ENCODE measurements at places on chromosomes 7 and 10.
A peak's percentile ranks its signal among the peaks of the same experiment; 100 is the strongest.

- DNase-seq = no peak
These were observed 73.5 kb downstream of the SLC25A13 start for GRCh38 chr7:96248405-96248804.

- no peak for DNase-seq
These were observed 128.9 kb downstream of the DOCK1 start for GRCh38 chr10:127034034-127034633.

DNA sequence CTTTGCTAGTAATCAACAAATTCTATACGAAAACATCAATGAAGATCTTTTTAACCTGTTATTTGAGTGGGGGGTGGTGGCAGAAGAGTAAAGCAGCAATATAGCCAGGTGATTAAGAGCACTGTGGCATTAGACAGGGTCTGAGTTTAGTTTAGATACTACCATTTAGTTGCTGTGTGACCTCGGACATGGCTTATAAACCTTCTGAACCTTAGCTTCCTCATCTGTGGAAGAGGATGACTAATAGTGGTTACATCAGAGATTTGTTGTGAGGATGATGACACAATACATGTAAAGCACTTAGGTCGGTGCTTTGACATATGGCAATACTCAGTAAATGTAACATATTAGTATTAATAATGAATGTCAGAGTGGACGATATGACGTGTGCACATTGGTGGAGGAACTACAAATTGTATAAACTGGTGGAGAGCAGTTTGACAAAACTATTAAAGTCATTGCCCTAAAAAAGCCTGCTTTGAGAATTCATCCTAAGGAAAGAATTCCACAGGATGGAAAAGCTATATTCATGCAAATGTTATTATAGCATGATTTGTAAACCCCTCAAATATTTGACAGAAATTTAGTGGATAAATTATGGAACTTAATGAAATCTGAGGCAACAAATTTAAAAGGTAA lies 24.3 kb downstream of the SPAG6 start:
- no peak for DNase-seq

DNA sequence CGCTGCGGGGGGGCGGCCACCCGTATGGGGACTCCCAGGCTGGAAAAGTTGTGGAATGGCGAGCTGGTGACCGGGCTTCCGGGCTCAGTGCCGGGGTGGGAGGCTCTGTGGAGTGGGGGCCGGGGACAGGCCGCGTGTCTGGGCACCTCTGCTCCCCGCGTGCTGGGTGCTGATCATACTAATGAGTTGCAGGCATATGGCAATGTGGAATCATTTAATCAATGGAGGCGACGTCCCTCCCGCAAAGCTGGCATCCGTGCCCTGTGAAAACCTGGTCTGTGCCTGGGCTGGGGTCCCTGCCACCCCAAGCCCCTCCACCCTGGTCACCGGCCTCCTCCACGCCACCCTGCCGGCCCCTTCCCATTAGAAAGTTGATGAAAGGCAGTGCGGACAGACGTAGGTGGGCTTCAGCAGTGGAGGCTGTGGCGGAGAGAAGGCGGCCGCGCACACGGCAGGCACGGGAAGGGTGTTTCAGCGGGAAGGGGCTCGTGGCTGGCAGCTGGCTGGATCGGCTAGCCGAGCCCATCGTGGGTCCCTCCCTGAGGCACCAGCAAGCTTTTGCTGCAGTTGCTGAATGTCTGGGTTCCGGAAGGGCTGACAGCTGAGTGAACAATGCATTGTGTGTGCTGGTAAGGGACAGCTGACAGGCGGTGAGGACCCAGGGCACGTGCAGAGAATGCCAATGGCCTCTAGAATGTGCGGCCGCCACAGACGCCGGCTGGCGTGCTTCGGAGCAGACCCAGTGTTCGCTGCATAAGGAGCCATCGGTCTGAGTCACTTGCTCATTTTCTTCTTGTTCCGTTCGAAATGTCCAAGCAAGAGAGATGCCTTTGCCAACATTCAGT lies 1.5 kb downstream of the ADGRA1 start:
- no peak for DNase-seq

GRCh38 chr7:10557375-10557774 lies 416.3 kb upstream of the PHF14 start:
- no peak for DNase-seq

DNA sequence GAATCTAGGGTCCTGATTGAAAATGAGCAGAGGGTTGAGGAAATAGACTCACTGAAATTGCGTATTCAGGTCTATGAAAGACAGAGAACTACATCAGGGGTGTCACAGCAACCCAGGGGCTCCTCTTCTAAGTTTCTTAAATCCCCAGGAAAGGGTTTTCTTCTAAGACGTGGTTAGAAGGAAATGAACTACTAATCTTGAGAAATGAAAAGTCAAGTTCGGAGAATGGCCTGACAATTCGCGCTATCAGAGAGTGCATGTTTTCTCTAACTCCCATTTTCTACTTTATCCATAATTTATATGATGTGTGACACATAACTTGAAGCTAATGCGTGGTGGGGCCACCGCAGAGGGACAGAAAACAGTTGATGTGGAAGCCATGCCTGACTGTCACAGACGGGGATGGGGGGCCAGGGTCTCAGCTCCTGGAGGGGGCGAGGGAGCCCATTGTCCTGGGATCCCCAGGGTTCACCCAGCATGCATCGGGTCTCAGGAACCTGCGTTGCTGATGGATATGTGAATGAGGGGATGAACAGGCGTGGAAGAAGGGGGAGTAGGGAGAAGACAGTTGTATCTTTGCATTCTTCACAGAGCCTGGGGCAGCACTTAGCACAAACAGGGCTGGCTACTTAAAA lies 86.3 kb downstream of the PTPRE start:
- no peak for DNase-seq

DNA sequence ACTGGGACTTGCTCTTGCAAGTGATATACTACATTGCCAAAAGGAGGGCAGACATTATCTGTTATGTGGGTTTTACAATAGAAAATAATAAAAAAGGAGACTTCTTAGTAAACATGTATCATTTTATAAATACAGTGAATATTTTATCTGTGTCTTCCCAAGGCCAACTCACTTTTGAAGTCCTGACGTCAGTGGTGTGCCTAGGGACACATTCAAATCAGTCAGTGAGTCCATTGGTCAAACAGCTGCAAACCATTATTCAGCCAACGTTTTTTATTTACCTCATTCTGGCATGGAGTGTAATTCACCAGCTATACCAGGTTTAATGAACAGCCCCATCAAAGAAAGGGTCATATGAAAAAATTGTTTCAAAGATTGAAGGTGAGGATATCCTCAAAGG lies 263.7 kb downstream of the IPMK start:
- no peak for DNase-seq

- no peak for DNase-seq
These were observed 11.6 kb upstream of the FRAT1 start for GRCh38 chr10:97307441-97307840.

DNA sequence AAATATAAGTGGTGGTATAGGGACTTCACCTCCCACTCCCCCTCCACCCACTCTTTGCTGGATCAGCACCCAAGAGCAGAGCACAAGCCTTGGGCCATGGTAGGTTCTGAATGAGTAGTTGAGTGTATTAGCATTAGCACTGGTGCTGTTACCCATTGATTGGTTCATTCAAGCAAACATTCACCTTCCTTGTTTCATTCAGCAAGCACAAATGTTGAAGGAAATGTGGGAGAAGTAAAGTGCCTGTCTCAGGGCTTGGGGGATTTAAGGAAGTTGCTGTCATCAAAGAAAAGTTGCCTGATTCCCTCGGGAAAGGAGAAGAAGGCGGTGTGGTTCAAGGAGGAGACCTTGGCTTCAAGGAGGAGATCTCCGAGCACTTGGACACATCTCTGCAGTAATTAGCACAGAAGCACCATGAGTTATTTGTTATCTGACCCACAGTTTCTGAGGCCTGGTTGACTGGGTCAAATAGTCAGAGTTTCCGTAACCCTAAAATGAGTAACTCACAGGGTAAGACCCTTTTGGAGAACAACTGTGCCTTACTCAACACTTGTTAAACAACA lies 17.3 kb downstream of the IL2RA start:
- DNase-seq = no peak

GRCh38 chr10:132446661-132447445 lies 49.9 kb downstream of the PWWP2B start:
- peak; percentile 82 for DNase-seq

All from CD4-positive, alpha-beta T cell treated with Interferon alpha-2 for 1 hour (primary cell).